ENCODE measurements at places on chromosomes 5 and 9.

DNA sequence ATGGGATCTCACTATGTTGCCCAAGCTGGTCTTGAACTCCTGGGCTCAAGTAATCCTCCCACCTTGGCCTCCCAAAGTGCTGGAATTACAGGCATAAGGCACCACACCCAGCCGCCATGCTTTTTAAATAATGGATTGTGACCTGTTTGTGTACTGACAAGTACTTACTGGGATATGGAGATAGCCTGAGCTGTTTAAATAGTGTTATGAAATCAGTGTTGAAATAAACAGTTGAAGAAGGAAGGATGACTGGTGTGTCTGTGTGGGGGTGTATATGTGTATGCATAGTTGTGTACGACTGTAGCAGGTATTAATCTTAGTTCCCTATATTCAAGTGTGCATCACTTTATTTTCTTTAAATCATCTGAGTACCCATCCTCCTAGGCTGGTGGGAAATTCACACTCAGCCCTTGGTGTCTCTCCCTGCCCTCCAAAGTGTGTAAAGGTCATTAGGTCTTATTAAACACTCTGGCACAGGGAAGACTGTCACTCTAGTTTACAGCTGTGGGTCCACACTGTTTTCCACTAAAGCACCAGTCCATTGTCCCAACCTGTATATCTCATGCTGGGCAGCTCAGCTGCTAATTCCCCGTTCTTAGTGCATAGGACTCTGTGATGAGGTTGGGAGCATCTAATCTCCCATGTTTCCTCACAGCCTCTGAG, 91.0 kb downstream of the SNX18 start:
- no peak for DNase-seq

GRCh38 chr9:133132174-133132573, 11.1 kb upstream of the RALGDS start:
- DNase-seq: no peak

DNA sequence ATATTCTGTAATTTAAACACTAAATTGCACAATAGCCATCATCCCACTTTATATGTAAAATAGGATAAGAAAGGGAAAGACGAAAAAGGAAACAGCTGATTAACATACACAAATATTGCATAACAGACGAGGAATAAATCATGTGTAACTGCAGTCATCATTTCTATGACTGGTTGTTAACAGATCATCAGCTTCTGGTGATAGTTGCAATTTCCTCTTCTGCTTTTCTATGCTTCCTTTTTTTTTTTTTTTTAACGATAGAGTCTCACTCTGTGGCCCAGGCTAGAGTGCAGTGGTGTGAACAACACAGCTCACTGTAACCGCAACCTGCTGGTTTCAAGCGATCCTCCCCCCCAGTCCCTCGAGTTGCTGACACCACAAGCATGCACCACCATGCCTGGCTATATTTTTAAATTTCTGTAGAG, 22.5 kb upstream of the JAKMIP2 start:
- DNase-seq: peak; percentile 69

DNA sequence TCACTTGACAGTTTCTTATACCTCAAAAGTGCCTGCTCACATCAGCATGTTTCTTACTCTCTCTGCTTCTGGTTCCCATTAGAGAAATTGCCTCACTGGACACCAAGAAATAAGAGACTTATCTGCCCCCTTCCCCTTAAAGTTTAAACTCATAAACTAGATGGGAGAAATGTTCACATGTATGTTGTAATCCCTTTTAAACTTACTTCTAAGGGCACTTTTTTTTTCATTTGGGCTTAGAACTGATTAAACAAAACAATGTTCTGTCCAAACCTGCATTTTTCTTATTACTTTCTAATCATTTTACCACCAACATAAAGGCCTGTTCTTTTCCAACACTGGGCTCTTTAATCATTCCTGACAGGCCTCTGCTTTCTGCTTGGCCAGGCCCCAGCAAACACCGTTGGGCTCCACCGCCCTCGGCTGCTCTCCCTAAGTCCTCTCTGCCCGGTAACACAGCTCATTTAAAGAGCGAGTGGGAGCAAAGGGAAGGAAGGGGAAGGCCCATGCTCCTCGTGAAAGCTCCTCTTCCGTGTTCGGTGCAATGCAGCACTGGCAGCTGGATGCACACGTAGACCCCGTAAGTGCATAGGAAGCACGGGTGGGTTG, 53.4 kb downstream of the ROR2 start:
- no peak for DNase-seq

- DNase-seq: peak; percentile 77
Observed at GRCh38 chr5:151154931-151155774, 2.4 kb downstream of the ANXA6 start.

GRCh38 chr5:45694971-45695803, 993 bp downstream of the HCN1 start:
- DNase-seq: no peak

GRCh38 chr5:119032656-119033055, 38.2 kb upstream of the DMXL1 start:
- DNase-seq: no peak
